ENCODE measurements at places on chromosomes 4 and X.

DNA sequence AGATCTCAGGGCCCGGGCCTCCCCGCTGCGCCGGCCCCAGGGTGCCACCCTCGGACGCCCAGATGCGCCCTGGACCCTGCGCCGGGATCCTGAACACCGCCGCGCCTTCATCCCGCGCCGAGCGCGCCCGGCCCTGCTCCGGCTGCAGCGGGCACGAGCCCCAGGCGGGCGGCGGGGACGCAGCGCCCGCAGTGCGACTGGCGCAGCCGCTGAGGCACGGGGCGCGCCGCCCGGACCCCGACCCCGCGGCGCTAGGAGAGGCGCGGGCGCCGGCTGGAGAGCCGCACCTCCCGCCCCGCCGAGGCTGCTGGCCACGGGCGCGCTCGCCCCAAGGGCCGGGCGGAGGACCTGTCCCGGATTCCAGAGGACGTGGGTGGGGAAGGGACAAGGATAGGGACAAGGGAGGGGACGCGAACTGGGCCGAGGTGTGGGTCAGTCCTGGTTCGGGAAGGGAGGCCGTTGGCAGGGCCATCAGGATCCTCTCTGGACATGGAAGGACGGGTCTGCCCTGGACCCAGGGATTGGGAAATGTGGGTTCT is 1.1 kb downstream of the ZFYVE28 start:
- no peak for DNase-seq

- DNase-seq: peak; percentile 54
These were observed 10.7 kb downstream of the MED12 start for GRCh38 chrX:71128915-71129765.

GRCh38 chr4:24924309-24924781 is 11.5 kb upstream of the CCDC149 start:
- DNase-seq: no peak

DNA sequence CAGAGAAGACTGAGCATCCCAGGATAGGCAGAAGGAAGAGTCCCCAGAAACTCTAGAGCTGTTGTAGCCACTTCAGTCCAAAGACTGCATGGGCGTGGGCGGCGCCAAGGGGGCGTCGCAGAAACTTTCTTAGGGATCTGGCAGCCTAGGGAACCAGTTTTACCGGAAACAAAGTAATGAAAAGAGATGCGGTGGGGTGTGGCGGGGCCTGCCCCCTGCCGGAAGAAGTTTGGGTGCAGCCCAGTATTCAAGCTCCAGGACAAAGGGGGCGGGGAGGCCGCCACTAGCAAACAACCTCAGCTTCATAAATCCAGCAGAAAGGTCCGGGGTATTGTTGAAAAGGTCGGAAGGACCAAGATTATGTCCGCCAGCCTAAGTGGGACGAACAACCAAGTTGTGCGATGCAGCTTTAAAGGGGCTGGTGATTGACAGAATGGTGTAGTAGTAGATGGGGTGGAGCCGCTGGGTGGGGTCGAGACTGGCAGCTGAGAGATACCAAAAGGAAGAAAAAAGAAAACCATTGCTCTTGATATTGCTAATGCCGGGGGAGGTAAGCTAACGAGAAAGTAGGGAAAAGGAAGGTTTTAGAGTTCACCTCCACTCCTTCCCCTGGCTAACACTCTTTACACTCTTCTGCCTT is 190.5 kb downstream of the RRAGB start:
- no peak for DNase-seq

GRCh38 chr4:78571804-78572203 is 20.2 kb downstream of the ANXA3 start:
- no peak for DNase-seq

DNA sequence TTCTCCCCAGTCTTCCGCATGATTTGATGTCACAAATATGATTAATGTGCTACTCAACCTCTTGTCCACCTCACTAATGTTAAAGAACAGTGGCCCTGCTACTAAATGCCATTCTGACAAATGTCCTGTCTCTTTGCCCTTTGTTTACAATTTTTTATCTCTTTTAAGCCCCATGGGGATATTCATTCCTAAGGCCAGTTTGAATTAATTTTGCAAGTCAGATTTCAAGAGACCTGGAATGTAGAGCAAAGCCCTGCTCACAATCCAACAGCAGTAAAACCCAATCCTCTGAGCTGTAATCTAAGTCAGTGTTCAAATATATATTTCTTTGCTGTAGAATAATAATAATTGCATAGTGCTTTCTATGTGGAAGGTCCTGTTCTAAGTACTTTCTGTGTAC is 81.2 kb downstream of the LDB2 start:
- no peak for DNase-seq

- DNase-seq: no peak
These were observed 20.6 kb downstream of the SH3KBP1 start for GRCh38 chrX:19866626-19867410.

DNA sequence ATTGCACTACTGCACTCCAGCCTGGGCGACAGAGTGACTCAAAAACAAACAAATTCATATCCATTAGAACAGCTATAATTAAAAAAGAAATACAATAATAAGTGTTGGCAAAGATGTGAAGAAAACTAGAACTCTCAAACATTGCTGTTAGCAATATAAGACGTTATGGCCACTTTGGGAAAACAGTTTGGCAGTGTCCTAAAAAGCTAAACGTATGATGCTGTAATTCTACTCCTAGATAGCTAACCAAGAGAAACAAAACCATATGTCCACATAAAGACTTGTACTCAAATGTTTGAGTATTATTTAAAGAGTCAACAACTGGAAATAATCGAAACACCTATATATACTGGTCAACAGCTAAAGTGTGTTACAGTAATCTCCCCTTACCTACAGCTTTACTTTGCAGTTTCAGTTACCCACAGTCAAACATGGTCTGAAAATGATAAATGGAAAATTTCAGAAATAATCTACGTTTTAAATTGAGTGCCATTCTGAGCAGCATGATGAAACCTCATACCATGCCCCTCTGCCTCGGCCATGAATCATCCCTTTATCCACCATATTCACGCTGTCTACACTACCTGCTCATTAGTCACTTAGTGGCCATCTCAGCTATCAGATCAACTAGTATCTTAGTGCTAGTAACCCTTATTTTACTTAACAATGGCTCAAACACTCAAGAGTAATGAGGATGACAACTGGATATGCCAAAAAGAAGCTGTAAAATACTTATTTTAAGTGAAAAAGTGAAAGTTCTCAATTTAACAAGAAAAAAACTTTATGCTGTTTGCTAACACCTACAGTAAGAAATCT is 4.9 kb downstream of the ELF2 start:
- DNase-seq: peak; percentile 21

DNA sequence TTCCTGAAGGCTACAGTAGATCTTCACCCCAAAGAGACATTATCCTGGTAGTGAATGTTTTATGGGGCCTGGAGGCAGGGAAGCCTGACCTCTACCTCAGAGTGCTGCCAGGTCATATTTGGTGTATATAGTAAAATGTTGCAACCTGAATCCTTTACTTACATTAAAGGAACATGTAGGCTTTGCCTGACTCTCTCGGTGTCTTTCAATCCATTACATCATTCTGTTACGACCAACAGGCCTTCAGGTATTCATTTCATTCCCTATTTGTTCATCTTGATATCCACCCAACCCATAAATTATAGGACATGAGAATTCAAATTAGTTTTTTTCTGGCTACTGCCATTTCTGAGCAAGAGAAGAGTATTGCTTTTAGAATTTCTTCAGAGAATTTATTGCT is 116.5 kb downstream of the CFAP299 start:
- DNase-seq: no peak

DNA sequence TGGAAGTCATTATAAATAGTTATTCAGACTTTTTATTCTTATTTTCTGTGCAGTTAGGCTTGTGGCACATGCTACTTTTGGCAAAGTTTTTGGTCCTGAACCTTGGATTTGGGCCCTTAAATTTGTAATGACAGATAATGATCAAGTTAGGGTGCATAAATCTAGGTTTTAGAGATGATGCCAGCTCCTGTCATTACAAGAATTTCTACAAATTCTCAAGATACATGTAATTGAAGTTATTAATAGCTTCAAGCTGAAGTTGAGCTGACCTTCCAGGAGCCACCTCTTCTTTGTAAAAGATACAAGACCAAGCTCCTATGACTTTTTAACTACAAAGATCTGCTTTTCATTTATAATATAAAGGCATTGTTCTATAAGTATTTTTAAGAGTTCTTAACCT is 255.6 kb upstream of the UGT8 start:
- DNase-seq: no peak

DNA sequence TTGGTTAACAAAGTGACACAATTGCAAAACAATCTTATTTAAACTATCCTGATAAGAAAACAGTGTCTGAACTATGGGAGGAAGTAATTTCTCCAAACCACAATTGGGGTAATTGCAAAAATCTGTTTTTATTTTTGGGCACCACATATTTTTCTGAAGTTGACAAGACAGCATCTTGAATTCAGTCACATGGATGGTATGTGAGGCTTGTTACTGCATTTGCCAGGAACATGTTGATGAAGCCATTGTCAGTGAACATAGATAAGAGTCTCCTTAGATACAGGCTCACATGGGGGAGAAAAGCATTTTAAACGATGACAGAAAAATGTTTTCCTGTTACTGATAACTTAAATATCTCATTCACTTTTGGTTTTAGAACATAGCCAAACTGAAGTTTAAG is 5.5 kb upstream of the USP53 start:
- DNase-seq: no peak

DNA sequence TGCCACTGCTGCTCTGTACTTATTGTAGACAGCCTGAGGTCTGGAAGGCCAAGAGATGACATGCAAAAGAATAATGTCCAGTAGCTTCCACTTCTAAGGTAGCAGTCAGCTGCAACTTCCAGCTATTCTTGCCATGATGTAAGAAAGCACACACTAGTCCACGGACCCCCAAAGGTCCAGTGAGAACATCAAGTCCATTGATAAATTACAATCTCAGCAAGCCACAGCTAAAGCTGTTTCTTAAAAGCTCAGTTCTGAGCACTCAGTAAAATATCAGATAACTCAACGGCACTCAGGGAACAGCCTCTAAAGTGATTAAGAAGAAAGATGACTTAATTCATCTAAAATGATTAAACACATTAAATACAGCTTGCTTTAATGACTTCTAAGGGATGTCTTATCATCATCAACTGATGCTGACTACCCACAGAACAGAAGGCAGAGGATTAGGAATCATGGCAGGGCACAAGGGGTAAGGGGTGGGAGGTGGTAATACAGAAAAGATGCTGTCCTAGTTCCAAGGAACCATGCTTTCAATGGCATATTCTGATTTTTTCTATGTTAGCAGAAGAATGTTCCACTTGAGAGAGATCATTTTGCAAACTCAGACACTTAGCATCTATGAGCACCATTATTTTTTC is 99.1 kb upstream of the CBR4 start:
- DNase-seq: no peak

DNA sequence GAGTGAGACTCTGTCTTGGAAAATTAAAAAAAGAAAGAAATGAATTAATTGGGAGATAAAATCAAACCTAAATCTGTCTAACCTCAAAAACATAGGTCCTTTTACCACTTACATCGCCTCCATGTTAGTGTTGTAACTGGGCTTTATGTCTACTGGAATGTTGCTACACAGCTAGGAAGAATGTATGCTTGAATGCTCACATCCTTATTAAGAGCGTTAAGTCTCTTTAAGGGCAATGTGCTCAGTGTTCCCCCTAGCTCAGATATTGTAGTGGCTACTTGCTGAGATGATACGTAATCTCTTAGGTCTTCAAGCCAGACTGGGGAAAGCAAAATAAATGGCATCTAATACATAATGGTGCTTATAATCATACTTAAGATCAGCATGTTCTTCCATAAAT is 1072.8 kb downstream of the PDHA2 start:
- DNase-seq: no peak

- no peak for DNase-seq
These were observed 14.2 kb downstream of the CHST7 start for GRCh38 chrX:46587753-46588171.

GRCh38 chr4:85833302-85833701 is 358.4 kb downstream of the ARHGAP24 start:
- DNase-seq: no peak

- DNase-seq: peak; percentile 12
These were observed 984.6 kb upstream of the TENM3 start for GRCh38 chr4:181258569-181258968.

DNA sequence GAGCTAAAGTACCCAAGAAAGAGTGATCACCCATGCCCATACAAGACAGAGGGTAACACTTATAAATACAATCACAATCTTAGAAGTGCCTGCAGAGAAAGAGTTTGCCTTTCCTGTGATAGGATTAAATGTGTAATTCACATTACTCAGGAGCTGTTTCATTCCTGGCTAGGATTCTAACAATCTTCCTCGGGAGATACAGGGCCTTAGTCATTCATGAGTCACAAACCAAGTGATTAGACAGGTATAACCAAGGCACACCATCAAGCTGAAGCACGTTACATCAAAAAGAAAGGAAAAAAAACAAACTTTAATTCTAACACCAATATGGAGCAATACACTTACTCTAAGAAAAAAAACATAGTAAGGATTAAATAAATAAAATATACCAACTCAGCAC is 14.9 kb downstream of the ABCG2 start:
- DNase-seq: no peak

DNA sequence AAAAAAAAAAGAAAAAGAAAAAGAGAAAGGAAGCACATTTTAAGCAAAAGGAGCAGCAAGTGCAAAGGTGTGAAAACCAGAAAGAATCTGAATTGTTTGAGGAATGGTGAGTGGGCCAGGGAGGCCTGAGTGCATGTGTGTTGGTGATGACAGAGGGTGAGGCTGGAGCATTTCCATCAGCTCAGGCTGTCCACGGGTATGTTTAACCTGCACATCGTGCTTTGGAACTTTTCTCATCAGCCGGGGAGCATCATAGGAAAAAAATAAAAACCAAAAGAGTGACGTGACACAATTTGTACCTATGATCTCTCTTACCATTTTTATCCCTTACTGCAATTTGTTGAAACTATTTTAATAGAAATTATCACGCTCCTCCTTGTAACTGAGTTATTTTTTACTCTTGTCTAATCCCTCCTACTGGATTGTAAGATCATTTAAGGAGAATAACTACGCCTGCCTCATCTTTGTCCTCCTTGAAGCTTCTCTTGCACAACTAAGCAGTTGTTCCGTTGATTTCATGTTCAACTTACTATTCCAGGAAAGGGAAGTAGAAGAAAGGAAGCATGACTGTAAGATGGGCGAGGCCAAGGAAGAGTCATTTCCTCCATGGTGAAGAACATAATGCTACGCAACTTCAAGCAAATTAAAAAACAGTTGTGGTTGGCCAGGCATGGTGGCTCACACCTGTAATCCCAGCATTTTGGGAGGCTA is 7.0 kb downstream of the PALLD start:
- DNase-seq: no peak

DNA sequence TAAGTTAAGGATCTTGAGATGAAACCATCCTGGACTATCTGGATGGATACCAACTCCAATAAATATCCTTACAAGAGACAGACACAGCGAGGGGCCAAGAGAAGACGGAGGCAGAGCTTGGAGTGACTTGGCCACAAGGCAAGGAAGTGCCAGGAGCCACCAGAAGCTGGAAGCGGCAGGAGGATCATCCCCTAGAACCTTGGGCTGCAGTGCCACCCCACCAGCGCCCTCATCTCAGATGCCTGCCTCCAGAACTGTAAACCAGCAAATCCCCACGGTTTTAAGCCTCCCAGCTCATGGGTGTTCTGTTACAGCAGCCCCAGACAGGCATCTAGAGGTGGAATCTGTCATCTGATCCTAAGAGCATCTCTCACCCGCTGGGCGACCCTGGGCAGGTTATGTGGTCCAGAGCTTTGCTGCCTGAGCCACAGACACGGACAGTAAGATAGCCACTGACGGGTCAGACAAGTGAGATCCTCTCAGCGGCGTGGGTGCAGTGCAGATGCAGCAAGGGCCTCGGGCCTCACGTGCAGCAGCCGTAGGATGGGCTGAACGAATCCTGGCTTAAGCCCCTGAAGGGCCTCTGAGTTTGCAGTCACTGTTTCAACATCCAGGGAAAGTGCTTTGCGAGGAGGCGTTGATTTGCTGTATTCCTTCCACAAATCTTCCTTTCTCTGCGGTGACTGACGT is 25.1 kb upstream of the MXD4 start:
- DNase-seq: no peak
